ENCODE measurements at places on chromosomes 4 and X. TPM values are rescaled to one million over a fixed set of nuclear protein-coding genes. Genes with fewer than 3 reads are reported as not detected.
A peak's percentile ranks its signal among the peaks of the same experiment; 100 is the strongest.

GUCY2F gene
- not detected for total RNA-seq

SNCA gene
- total RNA-seq = not detected

XAGE2 gene
- total RNA-seq = not detected

- DNase-seq = no peak
- H3K27ac ChIP-seq = no peak overlapping the region
- H3K36me3 ChIP-seq = no peaks in the 10 kb centered on the region
- peaks cover 18% of the 10 kb centered on the region for H3K4me1 ChIP-seq
- H3K27me3 ChIP-seq = no peaks in the 10 kb centered on the region
Observed at GRCh38 chr4:84962102-84962501, 4.4 kb downstream of the WDFY3 start.

DNA sequence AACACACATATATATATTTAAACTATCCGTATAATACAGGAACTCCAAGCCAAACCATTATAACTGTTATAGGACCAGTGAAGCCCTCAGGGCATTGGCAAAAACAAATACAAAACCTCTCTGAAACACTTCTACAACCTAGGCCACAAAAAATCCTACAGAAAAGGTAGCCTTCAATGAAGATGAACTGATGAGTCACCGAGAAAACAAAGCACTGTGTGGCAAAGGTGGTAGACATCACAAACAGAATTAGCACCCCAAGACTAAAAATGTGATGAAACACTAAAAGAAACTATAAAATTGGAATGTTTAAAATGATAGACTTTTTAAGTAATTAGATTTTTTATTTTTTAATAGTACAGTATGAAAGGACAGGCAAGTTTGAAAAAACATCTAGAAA is 5.5 kb upstream of the HSPA4L start:
- H3K4me3 ChIP-seq = no peak overlapping the region
- no peaks in the 10 kb centered on the region for H3K36me3 ChIP-seq
- no peaks in the 10 kb centered on the region for H3K4me1 ChIP-seq
- no peaks in the 10 kb centered on the region for H3K27me3 ChIP-seq

DNA sequence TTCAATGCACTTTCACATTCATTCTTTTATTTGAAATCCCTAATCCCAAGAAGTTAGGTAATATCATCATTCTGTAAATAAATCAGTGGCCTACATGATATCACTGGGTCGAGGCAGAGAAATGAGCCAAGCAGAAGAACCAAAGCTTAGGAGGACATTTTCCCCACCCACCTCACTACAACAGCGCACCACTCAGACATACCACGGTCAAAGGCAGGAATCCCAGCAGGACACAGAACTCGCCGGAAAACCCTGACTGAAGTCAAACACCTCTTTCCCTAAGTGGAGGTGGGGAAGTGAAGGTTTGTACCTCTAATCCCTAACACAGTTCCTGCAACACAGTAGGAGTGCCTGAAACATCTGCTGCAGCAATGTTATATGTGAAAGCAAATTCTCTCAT is 21.5 kb downstream of the RELL1 start:
- H3K27ac ChIP-seq = peak overlapping the region; percentile 71
- H3K36me3 ChIP-seq = no peaks in the 10 kb centered on the region
- H3K27me3 ChIP-seq = no peaks in the 10 kb centered on the region
- peak overlapping the region; percentile 12 for H3K4me3 ChIP-seq

Data from stomach (tissue), 19 donors.